Gastroesophageal sphincter (tissue), 4 donors: ENCODE measurements at places on chromosomes 1 and 21. TPM values are rescaled to one million over a fixed set of nuclear protein-coding genes. Genes with fewer than 3 reads are reported as not detected.

The CHIT1 gene
- total RNA-seq = not detected

The EFCAB7 gene
- total RNA-seq = 8.1 TPM

The KRTAP19-1 gene
- not detected for total RNA-seq

The EDARADD gene
- 0.27 TPM for total RNA-seq

The SPRR2G gene
- not detected for total RNA-seq

The HES4 gene
- total RNA-seq = 77.6 TPM

DNA sequence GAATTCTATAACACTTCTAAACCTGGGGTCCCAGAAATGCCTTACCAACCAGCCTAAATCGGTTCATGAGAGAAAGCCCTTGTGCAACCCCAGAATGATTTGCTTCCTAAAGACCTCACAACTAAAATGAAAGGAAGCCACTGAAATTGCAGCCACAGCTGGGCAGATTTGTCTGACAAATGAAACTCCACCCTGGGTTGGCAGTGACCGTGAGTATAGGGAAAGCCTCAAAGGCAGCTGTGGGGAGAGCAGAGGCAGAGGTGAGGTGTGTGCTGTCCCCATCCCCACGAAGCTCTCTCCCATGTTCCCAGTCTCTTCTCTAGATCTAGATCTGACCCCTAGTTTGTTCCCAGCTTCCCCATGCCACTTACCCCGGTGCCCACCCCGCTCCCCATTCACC lies 23.1 kb downstream of the RHBDL2 start:
- ATAC-seq = no peak

DNA sequence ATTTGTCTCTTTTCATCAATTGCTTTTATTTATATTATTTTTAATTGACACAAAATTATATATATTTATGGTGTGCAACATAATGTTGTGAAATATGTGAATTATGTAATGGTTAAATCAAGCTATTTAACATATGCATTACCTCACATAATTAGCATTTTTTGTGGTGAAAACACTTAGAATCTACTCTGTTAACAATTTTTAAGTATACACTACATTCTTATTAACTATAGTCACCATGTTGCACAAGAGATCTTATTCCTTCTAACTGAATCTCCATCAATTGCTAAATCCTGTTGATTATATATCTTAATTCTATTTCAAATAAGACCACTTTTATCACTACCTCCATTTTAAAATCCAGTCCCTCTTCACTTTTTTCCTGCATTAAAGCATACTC lies 42.5 kb downstream of the PLPPR5 start:
- ATAC-seq = no peak

DNA sequence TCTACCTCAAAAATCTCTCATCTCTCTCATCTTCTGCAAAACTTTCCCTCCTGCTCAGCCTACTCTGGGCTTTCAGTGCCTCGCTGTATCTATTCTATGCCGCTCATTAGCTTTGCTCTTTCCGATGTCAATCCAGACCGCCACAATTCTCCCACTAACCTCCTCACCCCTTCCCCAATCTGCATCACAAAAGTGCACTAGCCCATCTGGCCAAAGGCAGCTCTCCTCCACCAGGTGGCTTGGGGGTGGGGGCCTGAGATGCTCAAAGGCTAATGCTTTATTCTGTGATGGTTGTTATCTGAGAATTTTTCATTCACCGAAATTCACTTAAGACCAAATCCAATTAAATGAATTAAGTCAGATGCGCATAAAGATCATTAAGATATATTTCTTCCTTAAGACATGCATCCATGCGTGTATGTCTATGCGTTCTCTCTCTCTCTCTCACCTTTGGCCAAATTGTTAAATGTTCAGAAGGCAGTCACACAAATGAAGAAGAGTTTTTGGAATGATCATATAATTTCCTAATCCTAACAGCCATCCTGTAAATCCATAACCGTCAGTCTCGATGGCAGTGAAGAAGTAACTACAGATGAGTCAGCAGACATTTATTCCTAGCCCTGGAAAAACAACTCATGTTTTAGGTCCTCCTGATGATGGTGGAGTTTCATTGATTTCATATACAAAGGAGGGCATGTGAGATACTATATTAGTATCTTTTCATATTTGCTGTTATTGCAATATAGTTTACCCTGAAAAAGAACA lies 111.3 kb downstream of the C1orf21 start:
- ATAC-seq = no peak

GRCh38 chr1:228274452-228275178 lies 66.8 kb downstream of the OBSCN start:
- ATAC-seq = no peak

DNA sequence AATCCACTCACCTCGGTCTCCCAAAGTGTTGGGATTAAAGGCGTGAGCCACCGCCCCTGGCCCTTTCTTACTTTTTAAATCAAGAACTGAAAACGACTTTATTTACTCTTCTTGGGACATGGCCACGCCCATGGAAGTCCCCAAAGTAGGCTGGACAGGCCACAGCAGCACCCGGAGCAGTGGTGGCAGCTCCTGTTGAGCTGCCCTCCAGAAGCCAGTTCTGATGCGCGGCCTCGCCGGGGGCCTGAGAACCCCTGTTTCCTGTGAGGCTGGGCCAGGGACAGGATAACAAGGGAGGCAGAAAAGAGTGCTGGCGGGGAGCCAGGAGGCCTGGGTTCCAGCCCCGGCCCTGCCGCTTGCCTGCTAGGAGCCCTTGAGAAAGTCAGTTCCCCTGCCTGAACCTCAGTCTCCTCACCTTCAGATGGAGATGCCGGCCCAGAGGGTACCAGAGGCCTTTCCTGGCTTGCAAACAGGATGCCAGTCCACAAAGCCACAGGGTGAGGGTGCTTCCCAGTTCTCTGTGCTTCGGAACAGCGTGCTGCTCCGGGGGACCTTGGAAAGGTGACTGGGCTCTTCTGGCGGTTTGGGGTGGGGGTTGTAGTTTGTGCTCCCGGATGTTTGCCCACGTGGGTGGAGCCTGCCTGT lies 59.4 kb downstream of the RUNX3 start:
- ATAC-seq = no peak

- ATAC-seq = no peak
These were observed 134.6 kb downstream of the GLIS1 start for GRCh38 chr1:53604291-53604919.

GRCh38 chr1:27097484-27097917 lies 57.4 kb downstream of the SLC9A1 start:
- peak; percentile 85 for ATAC-seq

- no peak for ATAC-seq
These were observed 5.2 kb downstream of the RPL5 start for GRCh38 chr1:92837062-92837461.

DNA sequence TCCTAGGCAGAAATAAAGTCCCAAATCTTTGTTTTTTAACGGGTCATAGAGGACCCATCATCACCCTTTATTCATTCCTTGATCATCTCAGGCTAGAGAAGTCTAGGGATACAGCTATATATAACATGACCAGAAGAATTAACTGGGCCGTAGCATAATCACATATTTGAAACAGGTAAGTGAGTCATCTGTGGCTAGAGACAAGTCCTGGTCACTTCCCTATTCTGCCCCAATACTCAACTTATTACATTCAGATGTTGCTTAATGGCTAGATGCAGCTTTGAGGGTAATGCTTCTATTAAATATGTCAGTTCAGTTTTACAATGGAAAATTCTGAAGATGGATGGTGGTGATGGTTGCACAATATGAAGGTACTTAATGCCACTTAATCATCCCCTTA lies 47.0 kb downstream of the EXO1 start:
- ATAC-seq = no peak

GRCh38 chr1:31787786-31788137 lies 23.6 kb upstream of the ADGRB2 start:
- ATAC-seq = no peak

DNA sequence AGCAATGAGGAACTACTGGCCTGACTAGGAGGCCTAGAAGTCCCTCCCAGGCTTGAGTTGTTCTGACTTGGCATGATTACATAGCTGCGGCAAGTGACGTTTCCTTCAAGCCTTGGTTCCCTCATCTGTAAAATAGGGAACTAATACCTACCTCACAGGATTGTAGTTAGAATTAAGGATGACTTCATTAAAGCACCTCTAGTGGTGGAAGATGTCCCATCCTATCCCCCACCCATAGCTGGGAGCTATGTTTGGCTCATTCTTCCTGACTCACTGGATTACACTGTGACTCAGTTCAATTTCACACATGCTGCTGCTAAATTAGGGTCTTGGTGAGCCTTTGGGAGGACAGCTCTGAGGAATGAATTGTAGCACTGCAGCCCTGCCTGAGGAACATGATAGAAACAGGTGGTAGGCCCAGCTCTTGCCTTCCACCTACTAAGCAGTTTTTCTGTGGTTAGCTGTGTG lies 6.0 kb upstream of the SHISA4 start:
- no peak for ATAC-seq

DNA sequence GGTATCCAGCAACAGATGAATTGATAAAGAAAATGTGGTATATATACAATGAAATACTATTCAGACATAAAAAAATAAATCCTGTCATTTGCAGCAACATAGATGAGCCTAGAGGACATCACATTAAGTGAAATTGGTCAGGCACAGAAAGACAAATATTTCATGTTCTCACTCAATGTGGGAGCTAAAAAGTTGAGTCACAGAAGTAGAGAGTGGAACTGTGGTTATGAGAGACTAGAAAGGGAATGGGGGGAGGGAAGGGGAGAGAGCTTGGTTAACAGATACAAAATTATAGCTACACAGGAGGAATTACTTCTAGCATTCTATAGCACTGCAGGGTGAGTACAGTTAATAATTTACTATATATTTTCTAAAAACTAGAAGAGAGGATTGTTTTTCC lies 37.1 kb upstream of the SERPINC1 start:
- ATAC-seq = no peak

- peak; percentile 16 for ATAC-seq
These were observed 674 bp downstream of the PPFIA4 start for GRCh38 chr1:203026666-203027663.

- no peak for ATAC-seq
These were observed 1067.0 kb downstream of the ADGRL2 start for GRCh38 chr1:82867781-82868180.

- ATAC-seq = no peak
These were observed 212.7 kb downstream of the ZP4 start for GRCh38 chr1:237677979-237678378.

DNA sequence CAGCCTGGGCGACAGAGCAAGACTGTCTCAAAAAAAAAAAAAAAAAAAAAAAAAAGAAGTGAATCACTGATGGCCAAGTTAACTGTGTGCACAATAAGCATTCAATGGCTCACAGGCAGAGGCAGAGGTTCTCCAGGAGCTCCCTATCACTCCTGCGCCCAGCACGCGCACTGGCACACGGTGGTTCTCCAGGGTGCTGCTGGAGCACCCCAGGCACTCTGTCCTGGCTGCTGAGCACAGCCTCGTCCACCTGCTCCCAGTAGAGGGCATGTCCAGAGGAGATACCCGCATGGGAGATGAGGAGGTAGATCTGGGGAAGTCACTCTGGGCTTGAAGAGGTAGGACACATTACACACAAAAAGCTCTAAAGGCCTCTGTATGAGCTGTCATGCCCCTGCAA lies 21.5 kb upstream of the NUP133 start:
- no peak for ATAC-seq
